ENCODE measurements at places on chromosomes 7 and 10.

- no peak for DNase-seq
Measured at GRCh38 chr7:83362871-83363550, 200.3 kb upstream of the PCLO start.

GRCh38 chr10:110141185-110141584 is 66.2 kb upstream of the MXI1 start:
- DNase-seq: no peak

- DNase-seq: no peak
Measured at GRCh38 chr7:108296911-108297310, 159.3 kb downstream of the NRCAM start.

- no peak for DNase-seq
Measured at GRCh38 chr7:30238721-30239441, 45.5 kb upstream of the ZNRF2 start.

DNA sequence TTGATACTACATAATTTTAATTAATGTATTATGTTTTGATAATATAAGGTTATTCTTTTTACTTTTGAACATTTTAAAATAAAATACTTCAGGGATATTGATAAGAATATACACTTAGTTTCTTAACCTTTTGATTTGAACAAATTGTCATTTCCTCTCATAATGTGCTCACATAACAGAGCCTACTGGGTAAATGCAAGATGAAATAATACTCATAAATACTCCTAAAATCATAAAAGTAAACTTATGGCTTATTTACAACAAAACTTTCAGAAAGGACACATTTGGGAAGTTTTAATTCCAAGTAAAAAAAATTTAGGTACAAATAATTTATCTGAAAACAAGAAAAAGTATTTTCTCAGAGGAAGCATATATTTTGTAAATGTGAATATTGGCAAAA is 101.6 kb upstream of the ABCB5 start:
- no peak for DNase-seq

Data from cerebellar nuclear complex (tissue), 1 donor.